Stimulated activated CD4-positive, alpha-beta T cell treated with anti-CD3 and anti-CD28 coated beads, Interleukin-12 subunit alpha, Interleukin-12 subunit beta, amount 100 ng/mL, for 4 hours (primary cell): ENCODE measurements at places on chromosomes 3 and 15.
A peak's percentile ranks its signal among the peaks of the same experiment; 100 is the strongest.

DNA sequence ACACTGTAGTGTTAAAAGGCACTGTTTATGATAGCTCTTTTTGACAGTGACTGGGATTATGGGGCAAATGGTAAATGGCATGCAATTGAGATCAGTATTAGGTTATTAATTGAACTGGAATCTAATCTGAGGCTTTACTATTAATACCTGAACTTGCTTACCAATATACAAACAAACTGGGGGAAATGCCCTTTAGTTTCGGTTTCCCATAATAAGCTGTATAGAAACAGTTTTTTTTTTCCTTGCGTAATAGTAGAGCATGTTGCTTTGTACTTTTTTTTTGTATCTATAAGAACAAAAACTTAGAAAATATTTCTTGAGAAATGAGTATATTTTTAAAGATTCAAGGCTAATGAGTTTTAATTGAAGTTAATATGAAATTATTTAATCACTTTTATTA, 95.0 kb downstream of the FNDC3B start:
- DNase-seq, result no peak

DNA sequence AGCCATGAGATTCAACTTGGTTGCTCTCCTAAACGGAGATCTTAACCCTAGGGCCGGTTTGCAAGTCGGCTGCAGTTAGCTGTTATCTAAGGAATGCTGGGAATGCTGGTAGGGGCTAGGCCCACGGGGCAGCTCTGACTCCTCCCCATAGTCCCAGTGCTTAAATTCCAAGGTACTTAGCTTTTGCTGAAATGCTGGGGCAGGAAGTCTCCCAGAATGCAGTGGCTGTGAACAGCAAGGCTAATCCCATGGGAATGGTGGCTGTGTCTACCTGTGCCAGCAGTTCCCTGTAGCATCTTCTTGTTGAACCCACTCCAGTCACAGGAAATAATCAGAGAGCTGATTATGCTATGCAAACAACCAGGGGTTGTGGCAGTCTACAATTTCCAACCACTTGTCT, 102.5 kb upstream of the TJP1 start:
- no peak for DNase-seq

- no peak for DNase-seq
Observed at GRCh38 chr3:130997289-130997688, 29.3 kb downstream of the ASTE1 start.

- DNase-seq, result no peak
Observed at GRCh38 chr3:16369885-16370284, 104.9 kb downstream of the OXNAD1 start.

- DNase-seq, result peak; percentile 39
Observed at GRCh38 chr15:98442379-98442833, 205.9 kb upstream of the IGF1R start.

DNA sequence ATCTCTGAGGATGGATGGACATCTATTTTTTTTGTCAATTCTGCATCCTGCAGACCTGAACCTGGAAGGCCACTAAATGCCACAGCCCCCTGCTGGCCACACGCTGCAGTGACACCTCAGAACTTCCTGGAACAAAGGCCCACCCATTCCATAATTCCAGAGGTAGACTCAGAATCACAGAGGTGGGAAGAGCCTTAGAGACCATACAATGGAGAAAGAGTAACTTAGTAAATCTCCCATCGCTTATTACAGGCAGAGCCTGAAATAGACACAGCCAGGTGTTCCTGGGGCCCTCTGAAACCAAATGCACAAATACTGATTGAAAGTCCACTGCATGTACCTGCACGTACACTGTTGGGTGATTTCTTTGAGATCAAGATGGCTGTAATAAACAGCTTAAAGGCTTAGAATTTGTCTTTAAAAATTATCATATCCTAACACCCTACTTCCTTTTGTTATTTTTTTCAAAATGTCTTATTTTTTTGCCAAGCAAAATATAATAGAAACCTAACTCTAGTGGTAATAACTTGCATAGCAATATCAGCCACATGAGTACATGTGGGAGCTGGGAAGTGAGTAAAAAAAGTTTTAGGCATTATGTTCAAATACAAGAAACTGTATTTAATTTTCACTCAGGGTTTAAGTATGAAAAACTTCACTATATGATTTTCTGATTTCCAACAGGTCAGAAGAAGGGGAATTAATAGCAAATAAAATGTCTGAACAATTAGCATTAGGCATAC, 62.7 kb downstream of the EOMES start:
- DNase-seq, result peak; percentile 45

DNA sequence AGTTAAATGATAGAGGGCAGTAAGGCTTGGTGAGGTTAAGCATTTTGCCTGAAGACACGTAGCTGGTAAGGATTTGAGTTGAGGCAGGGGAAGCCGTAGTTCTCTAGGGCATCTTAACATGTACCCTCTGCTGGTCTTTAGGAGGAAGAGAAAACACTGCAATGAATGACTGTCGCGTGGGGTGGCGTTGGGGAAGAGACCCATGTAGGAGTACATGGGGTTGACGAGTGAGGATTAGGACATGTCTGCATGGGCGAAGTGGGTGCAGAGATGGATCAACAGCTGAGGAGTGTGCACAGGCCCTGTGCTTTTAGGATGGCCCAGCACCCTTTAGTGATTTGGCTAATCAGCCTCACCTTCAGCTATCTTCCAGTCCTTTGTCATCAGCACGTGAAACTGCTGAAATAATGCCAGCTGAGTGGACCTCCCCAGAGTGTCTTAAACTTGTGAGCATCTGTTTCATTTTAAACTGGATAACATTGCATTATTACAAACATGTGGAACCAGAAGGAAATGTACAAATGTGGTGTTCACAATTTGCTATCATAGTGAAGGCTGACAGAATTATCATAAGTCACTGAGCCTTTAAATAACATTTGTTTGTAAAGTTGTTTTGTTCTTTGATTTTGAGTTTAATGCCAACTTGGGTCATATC, 15.3 kb downstream of the P2RY14 start:
- no peak for DNase-seq

DNA sequence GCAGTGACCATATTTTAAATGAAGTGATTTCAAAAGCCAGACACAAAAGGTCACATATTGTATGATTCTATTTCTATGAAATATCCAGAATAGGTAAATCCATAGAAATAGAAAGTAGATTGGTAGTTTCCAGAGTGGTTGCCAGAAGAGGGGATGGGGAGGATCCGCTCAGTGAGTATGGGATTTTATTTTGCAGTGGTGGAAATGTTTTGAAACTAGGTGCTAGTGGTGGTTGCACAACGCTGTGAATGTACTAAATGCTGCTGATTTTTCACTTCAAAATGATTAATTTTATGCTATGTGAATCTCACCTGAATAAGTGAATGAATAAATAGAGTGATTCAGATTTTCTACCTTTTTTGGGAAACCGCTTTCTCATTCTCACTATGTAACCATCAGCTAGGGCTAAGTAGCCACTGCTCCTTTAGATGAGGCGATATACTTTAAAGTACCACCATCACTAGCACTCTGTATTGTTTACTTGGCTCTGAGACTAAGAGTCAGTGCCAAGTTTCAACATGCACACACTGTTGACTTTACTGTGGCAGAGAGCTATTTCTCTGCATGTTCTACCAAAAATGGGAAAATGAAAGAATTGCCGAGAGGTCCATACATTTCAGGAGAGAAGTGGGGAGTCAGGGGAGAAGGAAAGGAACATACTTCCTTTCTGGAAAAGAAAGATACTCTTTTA, 90.7 kb upstream of the GOLIM4 start:
- DNase-seq, result no peak

- DNase-seq, result no peak
Observed at GRCh38 chr3:45688194-45688881, 858 bp upstream of the SACM1L start.

DNA sequence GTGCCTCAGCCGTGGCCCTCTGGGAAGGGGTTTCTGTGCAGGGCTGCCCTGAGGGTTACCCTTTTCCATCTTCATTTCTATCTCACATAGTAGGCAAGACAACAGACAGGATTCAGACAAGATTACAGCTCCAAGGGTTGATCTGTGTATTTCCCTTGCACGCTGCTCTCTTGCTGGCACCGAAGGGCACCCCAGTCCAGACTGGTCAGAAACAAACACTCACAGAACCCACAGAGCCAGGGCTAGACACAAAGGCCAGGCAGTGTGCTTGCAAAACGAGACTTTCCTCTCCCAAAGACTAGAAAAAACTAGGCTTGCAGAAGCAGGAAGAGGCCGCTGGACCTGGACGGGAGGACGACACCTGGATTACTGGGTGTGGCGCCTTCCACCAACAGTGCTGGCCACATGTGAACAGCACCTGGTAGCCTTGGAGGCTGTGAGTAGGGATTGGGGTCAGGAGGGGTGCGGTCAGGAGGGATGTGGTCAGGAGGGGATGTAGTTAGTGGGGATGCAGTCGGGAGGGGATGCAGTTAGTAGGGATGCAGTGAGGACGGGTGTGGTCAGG, 96.8 kb downstream of the BDH1 start:
- no peak for DNase-seq

GRCh38 chr15:64447536-64448315, 12.7 kb upstream of the ZNF609 start:
- DNase-seq, result no peak

DNA sequence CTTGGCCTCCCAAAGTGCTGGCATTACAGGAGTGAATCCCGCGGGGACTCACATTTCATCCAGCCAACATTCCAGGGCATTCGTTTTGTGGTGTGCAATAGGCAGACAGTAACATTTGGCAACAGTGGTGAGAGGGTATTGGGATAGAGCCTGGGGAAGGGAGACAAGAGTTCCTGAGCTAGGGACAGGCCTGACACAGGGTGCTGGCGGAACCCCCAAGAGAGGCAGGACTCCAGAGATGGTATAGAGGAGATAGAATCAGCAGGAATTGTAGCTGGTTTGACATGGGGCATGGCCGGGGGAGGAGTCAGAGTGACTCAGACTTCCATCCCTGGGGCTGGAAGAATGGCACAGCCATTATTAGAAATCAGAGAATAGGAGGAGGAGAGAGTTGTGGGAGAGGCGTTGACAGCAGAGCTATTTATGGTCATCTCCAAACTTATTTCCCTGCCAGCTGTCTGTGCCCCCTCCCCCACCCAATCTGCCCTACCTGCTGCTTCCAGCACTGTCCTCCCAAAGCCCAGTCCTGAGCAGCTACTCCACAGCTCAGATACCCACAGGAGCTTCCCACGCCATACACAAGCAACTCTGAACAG, 4.4 kb upstream of the IDH2 start:
- no peak for DNase-seq

- DNase-seq, result no peak
Observed at GRCh38 chr15:100628746-100629145, 26.4 kb downstream of the ASB7 start.

- no peak for DNase-seq
Observed at GRCh38 chr3:36461597-36461996, 81.3 kb downstream of the STAC start.

GRCh38 chr3:5151586-5151985, 29.5 kb downstream of the ARL8B start:
- DNase-seq, result no peak

GRCh38 chr15:60212536-60212935, 185.2 kb downstream of the ANXA2 start:
- DNase-seq, result no peak

- no peak for DNase-seq
Observed at GRCh38 chr15:89839167-89839810, 24.6 kb upstream of the ANPEP start.

- no peak for DNase-seq
Observed at GRCh38 chr15:64845831-64846595, 4.3 kb downstream of the PLEKHO2 start.

DNA sequence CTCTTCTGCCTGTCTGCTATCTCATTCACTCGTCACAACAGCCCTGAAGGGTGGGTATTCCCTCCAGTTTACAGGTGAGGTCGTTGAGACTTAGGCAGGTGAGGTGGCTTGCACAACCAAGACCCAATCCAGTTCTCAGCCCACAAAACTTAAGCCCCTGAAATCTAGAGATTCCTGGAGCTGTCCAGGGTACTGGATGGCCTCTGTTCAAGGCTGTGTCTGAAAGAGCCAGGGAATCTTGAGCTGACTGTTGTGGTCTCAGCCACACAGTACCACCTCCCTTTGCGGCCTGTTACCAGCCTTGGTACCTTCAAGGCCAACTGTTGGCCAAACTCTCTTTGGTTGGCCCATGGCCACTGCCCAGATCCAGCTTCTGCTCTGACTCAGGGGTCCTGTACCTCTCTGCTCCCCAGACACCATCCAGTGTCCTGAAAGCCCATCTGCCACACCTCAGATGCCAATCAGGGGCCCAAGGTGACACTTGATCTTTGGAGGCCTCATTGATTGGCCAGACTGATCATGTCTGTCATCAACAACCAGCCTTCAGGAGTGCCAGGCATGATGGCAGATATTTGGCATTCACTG, 10.9 kb upstream of the FAM107A start:
- DNase-seq, result no peak

DNA sequence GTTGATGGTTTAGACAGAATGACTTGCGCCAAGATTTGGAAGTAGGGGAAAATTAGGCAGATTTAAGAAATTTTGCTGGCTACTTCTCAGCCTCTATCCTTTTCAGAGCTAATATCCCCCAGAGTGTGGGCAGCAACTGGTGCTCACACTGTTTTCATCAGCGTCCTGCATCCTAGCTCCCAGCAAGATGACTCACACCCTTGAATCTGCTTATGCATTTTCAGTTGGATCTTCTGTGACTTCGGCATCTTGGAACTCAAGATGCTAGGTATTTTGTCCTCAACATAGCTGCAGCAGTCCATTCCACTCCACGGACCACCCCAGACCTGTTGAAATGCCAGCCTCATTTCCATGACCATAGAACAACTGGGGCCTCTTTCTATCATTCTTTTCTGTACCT, 336.1 kb upstream of the NR2F2 start:
- DNase-seq, result no peak

GRCh38 chr3:46545818-46546630, 20.1 kb downstream of the LRRC2 start:
- DNase-seq, result no peak

DNA sequence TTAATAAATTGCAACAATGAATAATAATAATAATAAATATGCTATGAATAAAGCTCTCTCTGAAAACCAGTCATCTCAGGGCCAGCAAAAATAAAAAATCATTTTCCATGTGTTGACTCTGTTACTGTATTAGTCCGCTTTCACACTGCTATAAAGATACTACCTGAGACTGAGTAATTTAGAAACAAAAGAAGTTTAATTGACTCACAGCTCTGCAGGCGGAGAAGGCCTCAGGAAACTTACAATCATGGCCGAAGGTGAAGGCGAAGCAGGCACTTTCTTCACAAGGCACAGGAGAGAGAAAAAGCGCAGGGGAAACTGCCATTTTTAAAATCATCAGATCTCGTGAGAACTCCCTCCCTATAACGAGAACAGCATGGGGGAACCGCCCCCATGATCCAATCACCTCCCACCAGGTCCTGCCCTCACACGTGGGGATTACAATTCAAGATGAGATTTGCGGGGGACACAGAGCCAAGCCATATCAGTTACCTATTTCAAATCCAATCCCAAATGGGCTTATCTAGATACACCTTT, 224.1 kb downstream of the IGSF11 start:
- no peak for DNase-seq
